ENCODE measurements at places on chromosomes 11 and 22.

GRCh38 chr22:18929459-18929858, 6.6 kb downstream of the PRODH start:
- no peak for DNase-seq

GRCh38 chr11:69893631-69894030, 74.4 kb upstream of the FGF3 start:
- DNase-seq, result no peak

DNA sequence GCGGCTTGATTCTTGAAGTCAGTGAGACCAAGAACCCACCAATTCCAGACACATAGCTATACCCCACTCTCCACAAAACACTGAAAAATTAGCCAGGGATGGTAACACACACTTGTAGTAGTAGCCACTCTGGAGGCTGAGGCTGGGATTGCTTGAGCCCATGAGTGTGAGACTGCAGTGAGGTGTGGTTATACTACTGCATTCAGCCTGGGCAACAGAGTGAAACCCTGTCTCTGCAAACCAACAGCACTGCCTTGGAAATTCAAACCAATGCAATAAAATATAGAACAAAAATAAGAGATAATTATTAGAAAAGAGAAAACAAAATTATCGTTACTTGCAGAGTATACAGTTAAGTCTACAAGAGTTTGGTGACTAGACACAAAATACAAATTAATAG, 20.2 kb upstream of the PRDM10 start:
- DNase-seq, result no peak

- DNase-seq, result peak; percentile 42
These were observed 40.4 kb downstream of the C11orf58 start for GRCh38 chr11:16778876-16779275.

GRCh38 chr11:6586434-6587359, 16.7 kb downstream of the RRP8 start:
- DNase-seq, result peak; percentile 74

GRCh38 chr22:39234472-39234787, 10.4 kb downstream of the PDGFB start:
- DNase-seq, result no peak

DNA sequence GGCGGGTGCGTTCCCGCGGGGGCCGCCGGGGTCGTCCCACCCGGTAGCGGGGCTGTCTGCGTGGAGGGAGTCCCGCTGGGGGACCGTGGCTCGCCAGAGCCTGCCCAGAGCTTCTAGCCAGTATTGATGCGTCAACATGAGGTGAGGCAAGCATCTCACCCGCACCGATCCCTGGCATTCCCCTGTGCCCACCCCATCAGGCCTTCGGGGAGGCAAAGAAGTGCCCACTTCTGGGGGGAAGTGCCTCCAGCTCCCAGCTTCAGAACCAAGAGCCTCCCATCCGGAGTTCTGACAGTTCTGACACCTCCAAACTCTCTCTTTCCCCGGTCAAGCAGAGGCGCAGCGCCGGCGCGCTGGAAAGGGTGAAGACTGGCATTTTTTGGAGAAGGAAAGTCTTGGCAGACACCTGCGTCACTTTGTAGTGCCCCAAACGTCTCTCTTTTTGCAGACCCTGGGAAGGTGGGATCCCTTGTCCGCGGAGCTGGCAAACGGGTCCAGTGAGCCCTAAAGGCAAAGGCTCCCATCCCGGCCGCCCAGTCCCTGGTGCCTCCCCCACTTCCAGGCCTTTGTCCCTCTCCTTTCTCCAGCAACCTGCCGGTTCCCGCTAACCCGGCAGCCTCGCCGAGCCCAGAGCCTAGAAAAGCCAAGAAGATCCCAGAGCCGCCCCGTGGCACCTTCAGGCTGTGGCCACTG, 3.2 kb upstream of the PAX6 start:
- DNase-seq, result peak; percentile 65

DNA sequence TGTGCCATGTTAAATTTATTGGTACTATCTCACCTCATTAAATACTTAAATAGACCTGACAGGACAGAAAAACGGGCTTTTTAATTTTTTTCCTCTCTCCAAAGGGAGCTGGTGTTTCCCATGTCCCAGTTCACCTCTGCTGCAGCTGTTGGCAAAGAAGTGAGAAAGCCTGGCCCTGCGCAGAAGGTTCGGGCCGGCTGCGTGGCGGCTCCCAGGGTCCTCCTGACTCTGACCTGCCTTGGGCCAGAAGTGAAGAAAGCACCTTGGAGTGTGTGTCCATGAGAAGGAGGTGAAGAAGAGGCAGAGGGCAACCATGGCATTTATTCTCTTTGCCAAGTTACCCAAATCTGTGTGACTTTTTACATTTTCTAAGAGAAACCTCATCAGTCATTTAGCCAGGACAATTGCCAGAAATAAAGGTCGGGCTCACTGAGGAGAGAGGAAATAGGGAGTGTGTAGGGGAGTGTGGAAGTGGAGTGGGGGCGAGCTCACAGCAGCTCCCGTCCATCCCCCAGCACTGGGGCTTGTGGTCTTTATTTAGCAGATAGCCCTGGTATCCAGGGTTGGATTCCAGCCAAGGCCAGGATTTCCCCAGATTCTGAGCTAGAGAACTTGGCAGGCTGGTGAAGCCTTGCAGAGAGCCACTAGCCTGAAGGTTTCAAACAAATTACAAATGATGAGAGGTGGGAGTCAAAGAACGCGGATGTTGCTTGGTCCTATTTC, 102.4 kb upstream of the CADM1 start:
- DNase-seq, result no peak

GRCh38 chr11:103806130-103806895, 230.1 kb upstream of the DDI1 start:
- DNase-seq, result no peak

DNA sequence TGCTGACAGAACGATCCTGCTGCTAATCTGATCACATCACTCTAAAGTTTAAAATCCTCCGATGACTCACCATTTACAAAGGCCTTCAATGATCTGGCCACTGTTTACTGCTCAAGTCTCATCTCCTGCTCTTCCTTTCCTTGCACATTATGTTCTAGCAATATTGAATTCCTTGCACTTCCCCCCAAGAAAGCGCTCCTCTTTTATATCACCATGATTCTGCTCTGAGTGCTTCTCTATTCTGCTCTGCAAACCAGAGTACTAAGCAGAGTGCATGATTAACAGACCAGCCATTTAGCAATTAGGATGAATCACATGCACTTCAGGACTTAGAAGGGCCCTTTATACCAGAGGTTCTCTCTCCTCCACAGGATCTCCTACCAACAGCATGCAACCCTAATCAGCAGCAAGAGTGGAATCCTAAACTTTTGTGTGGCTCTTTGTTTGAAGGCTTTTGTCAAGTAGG, 1122.8 kb upstream of the CCDC90B start:
- no peak for DNase-seq

GRCh38 chr11:94201004-94201465, 72.4 kb downstream of the PANX1 start:
- no peak for DNase-seq

DNA sequence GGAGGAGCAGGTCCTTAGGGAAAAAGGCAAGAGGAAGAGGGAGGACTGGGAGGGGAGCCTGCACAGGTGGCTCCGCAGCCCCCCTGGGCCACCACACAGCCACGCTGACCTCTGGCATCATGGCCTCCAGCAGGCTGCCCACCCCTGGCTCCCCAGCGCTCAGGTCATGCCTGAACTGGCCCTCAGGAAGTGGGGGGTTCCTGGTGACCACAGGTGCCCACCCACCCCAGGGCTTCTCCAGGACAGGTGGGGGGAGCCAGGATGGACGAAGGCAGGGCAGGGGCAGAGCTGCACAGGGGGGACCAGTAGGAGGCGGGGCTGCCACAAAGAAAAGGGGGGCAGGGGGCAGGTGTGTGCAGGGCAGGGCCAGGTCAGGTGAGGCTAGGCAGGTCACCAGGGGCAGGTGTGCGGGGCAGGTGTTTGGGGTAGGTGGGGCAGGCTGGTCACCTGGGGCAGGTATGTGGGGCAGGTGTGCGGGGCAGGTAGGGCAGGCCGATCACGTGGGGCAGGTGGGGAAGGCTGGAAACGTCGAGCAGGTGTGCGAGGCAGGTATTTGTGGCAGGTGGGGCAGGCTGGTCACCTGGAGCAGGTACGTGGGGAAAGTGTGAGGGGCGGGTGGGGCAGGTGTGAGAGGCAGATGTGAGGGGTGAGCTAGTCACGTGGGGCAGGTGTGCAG, 997 bp downstream of the DEAF1 start:
- no peak for DNase-seq

DNA sequence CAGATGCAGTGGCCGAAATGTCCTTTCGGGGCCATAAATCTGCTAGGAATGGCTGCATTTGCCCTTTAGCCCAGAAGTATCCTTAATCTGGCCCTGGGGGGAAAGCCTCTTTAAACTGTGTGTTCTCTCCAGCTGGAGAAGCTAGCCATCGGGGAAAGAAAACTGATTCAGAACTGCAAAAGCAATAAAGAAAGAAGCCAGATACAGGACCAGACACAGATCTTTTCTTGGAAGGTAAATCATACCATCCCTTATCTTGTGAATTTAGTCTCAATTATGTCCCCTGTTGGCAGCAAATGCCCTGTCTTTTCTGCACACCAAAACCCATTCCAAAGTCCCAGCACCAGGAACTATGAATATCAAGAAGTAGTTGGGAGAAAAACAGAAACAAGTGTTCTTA, 25.6 kb downstream of the PC start:
- DNase-seq, result no peak

GRCh38 chr11:112260490-112260889, at the start of gene PLET1:
TSS of gene PLET1 (minus strand) at chr11:112260860. CDS start at chr11:112260589, 271 bp downstream.
- DNase-seq, result no peak

DNA sequence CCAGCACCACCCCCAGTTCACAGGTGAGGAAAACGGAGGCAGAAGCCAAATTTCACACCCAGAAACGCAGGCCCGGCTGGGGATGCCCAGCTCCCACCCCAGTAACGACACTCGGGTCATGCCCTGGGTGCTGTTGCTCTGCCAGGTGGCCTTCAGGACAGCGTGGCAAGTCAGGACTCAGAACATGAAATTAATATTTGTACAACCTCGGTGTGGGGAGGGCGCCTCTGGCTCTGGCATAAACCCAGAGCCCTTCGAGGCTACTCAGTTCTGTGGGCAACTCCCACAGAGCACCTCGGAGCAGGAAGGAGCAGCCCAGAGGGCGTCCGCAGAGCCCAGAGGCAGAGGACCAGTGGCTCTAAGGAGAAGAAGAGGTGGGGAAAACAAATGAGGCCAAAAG, 71.6 kb downstream of the CELSR1 start:
- DNase-seq, result no peak

- DNase-seq, result no peak
These were observed 11.8 kb upstream of the SWAP70 start for GRCh38 chr11:9651899-9652748.

DNA sequence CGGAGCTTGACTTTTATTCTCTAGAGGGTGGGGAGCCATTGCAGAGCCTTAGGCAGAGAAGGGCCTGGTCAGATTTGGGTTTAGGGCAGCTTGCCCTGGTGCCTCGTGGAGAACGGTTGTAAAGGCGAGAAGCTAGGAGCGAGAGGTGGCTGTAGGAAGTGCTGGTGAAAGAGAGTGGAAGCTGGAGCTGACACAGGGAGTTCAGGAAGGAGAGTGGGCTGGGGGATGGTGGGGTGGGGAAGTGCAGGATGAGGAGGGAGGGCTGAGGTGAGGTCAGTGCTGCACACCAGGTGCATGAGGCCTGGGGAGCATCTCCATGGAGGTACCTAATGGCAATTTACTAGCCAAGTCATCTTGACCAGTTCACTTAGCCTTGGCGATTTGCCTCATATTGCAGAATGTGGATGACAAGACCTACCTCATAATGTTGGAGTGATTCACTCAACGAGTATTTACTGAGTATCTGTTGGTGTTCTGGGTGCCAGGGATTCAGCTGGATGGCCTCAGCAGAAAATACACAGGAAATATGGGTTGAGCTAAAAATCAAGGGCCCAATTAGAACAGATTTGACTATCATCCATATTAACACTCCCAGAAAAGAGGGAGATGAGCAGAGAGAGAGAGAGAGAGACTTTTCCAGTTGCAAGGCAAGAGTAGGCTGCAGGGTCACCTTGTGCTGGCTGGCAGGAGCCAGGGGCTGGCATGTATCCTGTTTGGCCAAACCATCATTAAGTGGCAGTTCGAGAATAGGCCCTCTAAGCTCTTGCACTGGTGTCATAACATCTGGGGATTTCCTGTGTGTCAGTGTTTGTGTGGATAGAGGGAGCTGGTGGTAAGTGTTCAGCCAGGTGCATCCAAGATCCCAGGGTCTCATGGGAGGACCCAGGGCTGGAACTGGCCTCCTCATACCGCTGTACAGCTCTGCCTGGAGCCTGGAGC, 44.4 kb upstream of the CLDN5 start:
- no peak for DNase-seq

- DNase-seq, result no peak
These were observed 614.6 kb downstream of the TBC1D22A start for GRCh38 chr22:47376901-47377505.

DNA sequence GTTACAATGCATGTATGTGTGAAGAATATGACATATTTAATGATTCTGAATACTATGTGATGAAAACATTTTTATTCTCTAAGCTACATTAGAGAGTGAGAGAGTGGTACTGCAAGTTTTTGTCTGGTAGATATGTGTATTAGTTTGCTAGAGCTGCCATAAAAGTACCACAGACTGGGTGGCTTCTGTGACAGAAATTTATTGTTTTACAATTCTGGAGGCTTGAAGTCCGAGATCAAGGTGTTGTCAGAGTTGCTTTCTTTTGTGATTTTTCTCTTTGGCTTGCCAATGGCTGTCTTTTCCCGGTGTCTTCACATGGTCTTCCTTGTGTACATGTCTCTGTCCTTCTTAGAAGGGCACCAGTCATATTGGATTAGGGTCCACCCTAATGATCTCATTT, 6.9 kb upstream of the OR10W1 start:
- no peak for DNase-seq

GRCh38 chr11:10538924-10539323, 2.1 kb downstream of the RNF141 start:
- no peak for DNase-seq

DNA sequence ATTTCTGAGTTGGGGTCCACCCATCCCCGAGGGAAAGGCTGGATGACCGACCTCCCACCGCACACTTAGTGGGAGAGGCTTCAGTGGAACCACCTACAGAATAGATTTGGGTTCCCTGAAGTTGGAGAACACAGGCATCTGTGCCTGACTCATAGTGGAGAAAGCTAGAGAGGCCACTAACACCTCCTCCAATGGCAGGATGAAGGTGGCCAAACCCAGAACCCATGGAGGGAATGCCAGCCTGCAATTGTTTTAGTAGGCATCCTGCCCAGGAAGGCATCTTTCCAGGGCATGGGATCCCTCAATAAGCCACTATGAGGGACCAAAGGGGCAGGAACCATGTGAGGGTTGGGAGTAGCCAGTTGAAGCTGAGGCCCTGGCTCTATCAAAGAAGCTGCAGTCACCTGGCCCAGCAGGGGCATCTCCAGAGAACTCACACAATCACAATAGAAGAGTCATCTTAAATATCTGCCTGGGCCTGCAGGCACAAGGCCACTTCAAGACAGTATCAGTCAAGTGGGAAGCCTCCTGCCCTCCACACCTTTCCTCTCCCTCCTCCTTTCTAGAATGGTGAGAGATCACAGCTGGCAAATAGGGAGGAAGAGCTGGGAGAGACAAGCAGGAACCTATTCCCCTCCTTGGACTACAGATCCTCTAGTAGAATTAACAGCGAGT, 124.1 kb upstream of the CSNK2A3 start:
- DNase-seq, result no peak
